Activated CD8-positive, alpha-beta memory T cell treated with anti-CD3 and anti-CD28 coated beads for 48 hours (primary cell): ENCODE measurements at places on chromosomes 16 and 17.

GRCh38 chr16:89257281-89257731 lies 39.8 kb downstream of the ZNF778 start:
- DNase-seq: no peak

- no peak for DNase-seq
Observed at GRCh38 chr16:82945420-82946101, 318.8 kb downstream of the CDH13 start.

DNA sequence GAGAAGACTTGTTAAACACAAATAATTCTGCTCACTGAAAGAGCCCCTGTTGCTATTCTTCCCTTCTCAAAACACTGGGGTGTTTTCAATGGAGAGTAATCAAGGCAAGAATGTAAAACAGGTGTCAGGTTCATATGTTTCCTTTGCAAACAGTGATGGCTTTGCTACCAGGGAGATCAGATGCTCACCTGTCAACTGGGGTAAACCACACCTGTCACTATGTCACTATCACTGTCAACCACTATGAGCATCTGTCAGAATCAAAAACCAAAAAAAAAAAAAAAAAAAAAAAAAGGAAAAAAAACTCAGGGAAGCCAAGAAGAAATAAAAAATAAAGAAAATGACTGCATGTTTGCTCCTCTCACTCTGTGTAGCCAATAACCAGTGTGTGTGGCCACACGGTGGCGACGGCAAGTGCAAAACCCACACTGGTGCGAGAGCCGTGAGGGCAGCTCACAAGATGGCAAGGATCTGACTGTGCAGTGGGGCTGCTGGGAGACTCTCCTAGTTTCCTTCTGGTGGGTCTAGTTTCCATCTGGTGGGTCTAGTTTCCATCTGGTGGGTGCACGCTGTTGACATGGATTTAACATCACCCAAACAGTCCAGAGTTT lies 22.7 kb downstream of the USP22 start:
- no peak for DNase-seq

DNA sequence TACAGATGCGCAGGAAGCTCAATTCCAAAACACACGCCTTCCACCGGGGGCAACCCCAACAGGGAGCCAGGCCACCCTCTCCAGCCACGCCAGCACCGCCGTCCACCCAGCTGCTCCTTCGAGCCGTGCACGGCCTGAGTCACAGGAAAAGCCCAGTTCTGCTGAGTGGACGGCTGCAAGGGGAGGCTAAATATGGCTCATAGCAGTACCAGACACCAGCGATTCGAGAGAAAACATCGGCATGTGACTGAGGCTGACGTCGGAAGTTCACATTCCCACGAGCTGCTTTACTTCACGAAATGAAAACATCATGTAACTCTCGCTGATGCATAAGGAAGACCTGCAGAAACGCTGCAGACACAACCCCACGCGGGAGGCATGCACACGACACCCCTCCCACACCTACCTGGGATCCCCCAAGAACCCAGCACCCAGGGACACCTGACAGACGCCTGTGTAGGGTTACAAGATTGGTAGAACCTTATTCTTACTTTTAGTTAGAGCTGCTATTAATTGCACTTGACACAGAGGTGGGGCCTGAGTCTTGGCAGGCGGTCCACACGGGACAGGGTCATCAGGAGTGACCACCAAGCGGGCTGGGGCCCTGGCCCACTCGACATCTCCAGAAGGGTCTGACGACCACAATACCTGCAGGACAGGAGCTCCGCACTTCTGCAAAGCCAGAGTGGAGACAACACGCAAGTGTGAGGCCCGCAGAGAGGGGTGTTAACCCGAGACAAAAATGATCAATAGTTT lies 116.8 kb downstream of the ANKRD11 start:
- DNase-seq: no peak

GRCh38 chr17:8057691-8058114 lies 18.8 kb downstream of the ALOX15B start:
- no peak for DNase-seq

DNA sequence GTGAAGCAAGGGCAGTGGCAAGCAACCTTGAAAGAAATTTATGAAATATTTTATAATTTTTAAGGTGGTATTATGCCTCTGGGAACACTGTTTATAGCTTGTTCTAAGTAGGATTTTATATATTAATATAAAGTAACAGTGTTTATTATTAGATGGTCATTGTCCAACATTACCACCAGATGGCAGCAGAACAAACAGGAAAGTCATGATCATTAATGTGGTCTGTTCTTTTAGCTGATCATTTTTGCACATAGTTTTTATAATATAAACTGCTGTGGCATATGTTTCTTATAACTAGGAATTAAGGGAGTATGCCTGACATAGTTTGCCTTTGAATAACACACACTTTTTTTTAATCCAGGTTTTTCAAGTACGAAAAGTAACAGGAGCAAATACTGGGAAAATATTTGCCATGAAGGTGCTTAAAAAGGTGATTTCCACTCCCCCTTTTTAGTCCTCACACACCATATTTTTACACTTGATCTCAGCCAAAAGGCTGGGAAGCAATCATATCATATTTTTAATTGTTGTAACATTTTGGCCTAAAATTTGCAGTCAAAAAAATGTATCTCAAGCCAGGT lies 21.4 kb downstream of the RPS6KB1 start:
- no peak for DNase-seq

DNA sequence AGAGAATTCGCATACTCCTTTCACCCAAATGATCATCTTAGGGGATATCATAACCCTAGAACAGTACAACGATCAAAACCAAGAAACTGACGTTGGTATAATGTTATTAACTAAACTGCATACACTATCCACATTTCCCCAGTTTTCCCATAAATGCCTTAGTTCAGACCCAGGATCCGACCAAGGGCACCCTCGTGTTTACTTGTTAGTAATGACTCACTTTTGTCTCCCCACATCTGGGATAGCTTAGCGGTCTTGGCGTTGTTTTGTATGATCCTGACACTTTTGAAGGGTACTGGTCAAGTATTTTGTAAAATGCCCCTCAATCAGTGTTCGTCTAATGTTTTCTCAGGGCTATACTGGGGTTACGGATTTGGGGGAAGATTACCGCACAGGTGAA lies 8.0 kb downstream of the HS3ST3A1 start:
- DNase-seq: no peak
